RPMI7951 (cell line): ENCODE measurements at places on chromosomes 13 and 19. TPM values are rescaled to one million over a fixed set of nuclear protein-coding genes. Genes with fewer than 3 reads are reported as not detected.

GRCh38 chr13:99375738-99376080, 68.5 kb upstream of the GPR183 start:
- DNase-seq: no peak

- no peak for DNase-seq
These were observed 763.1 kb upstream of the SLITRK1 start for GRCh38 chr13:84645196-84646012.

DNA sequence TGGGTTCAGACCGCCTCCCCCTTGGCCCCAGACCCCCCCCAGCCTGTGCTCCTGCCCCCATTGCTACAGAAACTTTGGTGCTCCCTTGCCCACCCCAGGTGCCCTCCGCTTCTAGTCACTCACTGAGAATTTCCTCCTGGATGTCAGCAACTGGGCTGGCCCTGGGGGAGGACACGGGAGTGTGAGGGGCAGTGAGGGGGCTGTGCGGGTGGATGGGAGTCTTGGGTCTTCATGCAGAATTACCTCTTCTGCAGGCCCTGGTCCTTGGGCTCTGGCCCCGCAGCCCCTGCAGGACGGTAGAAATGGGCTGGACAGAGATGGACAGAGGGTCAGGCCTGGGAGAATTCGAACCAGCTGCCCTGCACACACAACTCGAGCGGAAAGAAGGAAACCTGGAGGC, 4.8 kb downstream of the LILRB5 start:
- no peak for DNase-seq

- no peak for DNase-seq
These were observed 62.9 kb downstream of the NHLRC3 start for GRCh38 chr13:39100996-39101738.

- no peak for DNase-seq
These were observed 10.4 kb downstream of the PNPLA6 start for GRCh38 chr19:7545904-7546303.

- peak; percentile 29 for DNase-seq
These were observed 2.9 kb downstream of the DAZAP1 start for GRCh38 chr19:1410136-1410786.

- peak; percentile 15 for DNase-seq
These were observed 333.2 kb downstream of the DNAJC15 start for GRCh38 chr13:43356567-43356966.

- no peak for DNase-seq
These were observed 291.3 kb downstream of the COG6 start for GRCh38 chr13:39946769-39947168.

DNA sequence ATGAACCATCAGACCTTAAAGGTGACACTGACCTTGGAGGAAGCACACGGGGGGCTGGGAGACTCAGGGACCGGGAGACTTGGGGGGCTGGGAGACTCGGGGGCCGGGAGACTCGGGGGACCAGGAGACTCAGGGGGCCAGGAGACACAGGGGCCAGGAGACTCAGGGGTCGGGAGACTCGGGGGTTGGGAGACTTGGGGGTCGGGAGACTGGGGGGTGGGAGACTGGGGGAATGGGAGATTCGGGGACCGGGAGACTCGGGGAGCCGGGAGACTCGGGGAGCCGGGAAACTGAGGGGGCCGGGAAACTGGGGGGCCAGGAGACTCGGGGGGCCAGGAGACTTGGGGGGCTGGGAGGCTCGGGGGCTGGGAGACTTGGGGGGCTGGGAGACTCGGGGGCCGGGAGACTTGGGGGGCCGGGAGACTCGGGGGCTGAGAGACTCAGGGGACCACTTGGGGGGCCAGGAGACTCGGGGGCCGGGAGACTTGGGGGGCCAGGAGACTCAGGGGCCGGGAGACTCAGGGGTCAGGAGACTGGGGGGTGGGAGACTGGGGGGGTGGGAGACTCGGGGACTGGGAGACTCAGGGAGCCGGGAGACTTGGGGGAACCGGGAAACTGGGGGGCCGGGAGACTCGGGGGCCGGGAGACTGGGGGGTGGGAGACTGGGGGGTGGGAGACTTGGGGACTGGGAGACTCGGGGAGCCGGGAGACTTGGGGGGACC, 62.9 kb downstream of the RASA3 start:
- DNase-seq: no peak

MYPOP gene
- 0.88 and 1.1 TPM in 2 replicates for total RNA-seq

ZNF154 gene
- not detected in 2 replicates for total RNA-seq

ADGRE3 gene
- total RNA-seq: not detected in 2 replicates

TTYH1 gene
- not detected in 2 replicates for total RNA-seq

VAV1 gene
- 0.12 TPM in 1 of 2 replicates, not detected in the other for total RNA-seq
